ENCODE measurements at places on chromosomes 1 and 21. TPM values are rescaled to one million over a fixed set of nuclear protein-coding genes. Genes with fewer than 3 reads are reported as not detected.

CD84 gene
- not detected for total RNA-seq

PTGER3 gene
- total RNA-seq, result not detected

C1orf116 gene
- 6.8 TPM for total RNA-seq

ELAVL4 gene
- total RNA-seq, result not detected

ETV3L gene
- not detected for total RNA-seq

TRNP1 gene
- total RNA-seq, result 282 TPM

AXDND1 gene
- total RNA-seq, result 0.25 TPM

IL10 gene
- total RNA-seq, result not detected

MEGF6 gene
- 7.6 TPM for total RNA-seq

GSTM5 gene
- total RNA-seq, result not detected

TIE1 gene
- total RNA-seq, result not detected

FAM72B gene
- 5.5 TPM for total RNA-seq

SYCP1 gene
- not detected for total RNA-seq

JAM2 gene
- total RNA-seq, result 0.06 TPM

GJA9 gene
- 0.05 TPM for total RNA-seq

LRRN2 gene
- 9.6 TPM for total RNA-seq

ST6GALNAC3 gene
- total RNA-seq, result 0.64 TPM

ECM1 gene
- 1.5 TPM for total RNA-seq

C1orf210 gene
- total RNA-seq, result not detected

LMOD1 gene
- not detected for total RNA-seq

Measured in A549 treated with dexamethasone at 1 μM for 4 hours (cell line).